Endodermal cell (in vitro differentiated cells): ENCODE measurements at places on chromosomes 5 and 9.

DNA sequence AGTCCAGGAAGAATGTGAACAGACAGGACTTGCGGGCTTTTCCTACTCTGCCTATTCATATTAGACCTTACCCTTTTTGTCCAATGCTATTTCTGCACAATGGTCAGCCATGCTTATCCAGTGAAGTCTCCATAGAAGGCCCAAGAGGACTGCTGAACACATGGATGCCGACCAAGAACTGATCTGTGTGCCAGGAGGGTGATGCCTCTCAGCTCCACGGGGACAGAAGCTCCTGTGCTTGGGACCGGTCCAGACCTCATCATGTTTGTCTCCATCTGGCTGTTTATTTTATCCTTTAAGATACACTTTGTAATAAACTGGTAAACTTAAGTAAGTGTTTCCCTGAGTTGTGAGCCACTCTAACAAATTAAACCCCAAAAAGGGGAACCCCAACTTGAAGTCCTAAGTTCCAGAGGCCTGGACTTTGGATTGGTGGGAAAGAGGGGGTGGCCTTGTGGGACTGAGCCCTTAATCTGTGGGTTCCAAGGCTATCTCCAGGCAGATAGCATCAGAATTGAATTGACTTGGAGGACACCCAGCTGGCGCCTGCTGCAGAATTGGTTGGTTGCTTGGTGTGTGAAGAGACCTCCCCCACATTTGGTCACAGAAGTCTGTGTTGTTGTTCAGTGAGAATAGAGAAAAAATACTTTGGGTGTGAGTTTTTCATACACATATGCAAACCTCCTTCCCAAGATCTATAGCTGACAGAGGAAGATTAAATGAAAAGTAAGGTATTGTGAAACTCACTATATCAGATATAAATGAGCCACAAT is 57.9 kb upstream of the ANKH start:
- H3K4me1 ChIP-seq, result no peaks in the 10 kb centered on the region
- H3K27ac ChIP-seq, result no peak overlapping the region
- DNase-seq, result no peak
- no peaks in the 10 kb centered on the region for H3K36me3 ChIP-seq
- no peak overlapping the region for H3K4me3 ChIP-seq
- no peaks in the 10 kb centered on the region for H3K27me3 ChIP-seq

- H3K36me3 ChIP-seq, result no peaks in the 10 kb centered on the region
- no peaks in the 10 kb centered on the region for H3K27me3 ChIP-seq
- no peaks in the 10 kb centered on the region for H3K4me1 ChIP-seq
Observed at GRCh38 chr9:107890921-107891465, 401.4 kb upstream of the KLF4 start.

DNA sequence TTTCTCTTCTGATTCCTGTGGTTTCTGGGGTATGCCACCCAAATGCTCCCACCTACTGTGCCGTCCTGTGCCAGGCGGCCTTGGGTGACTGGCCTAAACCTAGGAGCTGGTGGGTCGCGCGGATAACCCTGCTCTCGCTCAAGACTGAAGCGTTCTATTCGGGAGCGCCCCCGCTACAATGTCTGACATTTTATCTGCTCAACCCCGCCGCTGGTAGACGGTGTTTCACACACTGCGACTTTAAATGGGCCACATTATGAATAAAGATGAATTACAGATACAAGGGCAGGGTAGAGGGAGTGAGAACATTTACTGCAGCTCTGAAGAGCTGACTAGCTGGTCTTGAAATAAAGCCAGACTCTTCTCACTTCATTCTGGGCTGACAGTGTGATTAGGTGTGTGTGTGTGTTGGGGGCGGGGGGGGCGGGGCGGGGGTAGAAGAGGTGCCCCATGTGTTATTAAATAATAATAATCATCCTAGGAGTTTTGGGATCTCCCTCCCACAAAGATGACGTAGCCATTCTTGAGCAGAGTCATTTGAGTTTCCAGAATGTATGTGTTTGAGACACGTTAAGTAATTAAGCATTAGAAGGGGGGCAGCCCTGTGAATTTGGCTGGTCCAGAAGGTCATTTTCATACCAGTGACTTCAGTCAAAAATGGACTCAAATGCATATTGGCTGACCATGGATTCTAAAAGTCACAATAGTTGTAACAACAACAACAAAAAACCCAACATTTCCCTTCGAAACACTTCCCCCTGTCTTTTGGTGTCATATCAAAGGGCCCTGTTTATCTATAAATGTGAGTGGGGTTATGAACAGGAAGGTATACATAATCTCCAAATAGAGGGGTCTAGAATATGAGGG is 1.0 kb upstream of the PTCH1 start:
- peak overlapping the region; percentile 86 for H3K4me3 ChIP-seq
- no peaks in the 10 kb centered on the region for H3K36me3 ChIP-seq
- H3K4me1 ChIP-seq, result no peaks in the 10 kb centered on the region
- no peak for DNase-seq

- H3K27me3 ChIP-seq, result no peaks in the 10 kb centered on the region
- H3K36me3 ChIP-seq, result peaks cover 12% of the 10 kb centered on the region
- H3K4me1 ChIP-seq, result peaks cover 1% of the 10 kb centered on the region
- DNase-seq, result no peak
Observed at GRCh38 chr9:114233491-114234185, 78.3 kb downstream of the COL27A1 start.

GRCh38 chr5:181130832-181131496 is at the start of gene OR2V1:
Gene OR2V1 (minus strand): TSS chr5:181131169. CDS start chr5:181125304, 5,865 bp downstream.
- H3K4me1 ChIP-seq, result no peaks in the 10 kb centered on the region
- H3K36me3 ChIP-seq, result no peaks in the 10 kb centered on the region
- no peak for DNase-seq
- no peak within 1 kb of the TSS for H3K27ac ChIP-seq

DNA sequence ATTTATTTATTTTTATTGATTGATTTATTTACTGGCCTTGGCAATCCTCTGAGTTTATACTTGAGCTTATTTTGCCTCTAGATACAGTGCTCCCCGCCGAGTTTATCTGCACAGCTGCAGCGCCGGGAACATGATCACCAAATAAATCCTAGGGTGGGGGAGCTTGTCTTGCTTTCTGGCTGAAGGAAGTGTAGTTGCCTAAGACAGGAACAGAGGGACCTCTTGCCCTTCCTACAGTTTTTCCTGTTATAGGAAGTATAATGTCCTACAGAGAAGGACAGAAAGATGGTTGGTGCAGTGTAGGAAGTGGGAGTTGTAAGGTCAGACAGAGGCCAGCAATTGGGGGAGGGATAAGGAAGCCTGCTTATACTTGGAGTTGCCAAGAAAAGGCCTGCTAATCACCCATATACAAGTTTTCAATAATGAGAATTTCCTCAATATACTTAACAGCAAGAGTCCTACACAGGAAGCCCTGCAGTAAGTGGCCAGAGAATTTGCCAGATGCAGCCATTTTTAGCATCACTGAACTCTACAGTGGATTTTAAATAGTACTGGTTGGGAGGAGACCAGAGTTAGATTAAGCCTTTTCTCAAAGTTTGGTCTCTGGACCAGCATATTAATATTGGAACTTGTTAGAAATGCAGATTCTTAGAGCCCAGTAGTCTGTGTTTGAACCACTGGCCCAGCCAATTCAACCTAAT is 7.7 kb downstream of the AOPEP start:
- no peak for DNase-seq
- no peaks in the 10 kb centered on the region for H3K27me3 ChIP-seq
- H3K36me3 ChIP-seq, result peaks cover 9% of the 10 kb centered on the region
- no peak overlapping the region for H3K27ac ChIP-seq
- H3K4me3 ChIP-seq, result no peak overlapping the region

GRCh38 chr9:84285381-84285780 is 55.2 kb downstream of the SLC28A3 start:
- no peaks in the 10 kb centered on the region for H3K4me1 ChIP-seq
- H3K27ac ChIP-seq, result no peak overlapping the region
- H3K27me3 ChIP-seq, result no peaks in the 10 kb centered on the region
- DNase-seq, result no peak
- H3K36me3 ChIP-seq, result no peaks in the 10 kb centered on the region

DNA sequence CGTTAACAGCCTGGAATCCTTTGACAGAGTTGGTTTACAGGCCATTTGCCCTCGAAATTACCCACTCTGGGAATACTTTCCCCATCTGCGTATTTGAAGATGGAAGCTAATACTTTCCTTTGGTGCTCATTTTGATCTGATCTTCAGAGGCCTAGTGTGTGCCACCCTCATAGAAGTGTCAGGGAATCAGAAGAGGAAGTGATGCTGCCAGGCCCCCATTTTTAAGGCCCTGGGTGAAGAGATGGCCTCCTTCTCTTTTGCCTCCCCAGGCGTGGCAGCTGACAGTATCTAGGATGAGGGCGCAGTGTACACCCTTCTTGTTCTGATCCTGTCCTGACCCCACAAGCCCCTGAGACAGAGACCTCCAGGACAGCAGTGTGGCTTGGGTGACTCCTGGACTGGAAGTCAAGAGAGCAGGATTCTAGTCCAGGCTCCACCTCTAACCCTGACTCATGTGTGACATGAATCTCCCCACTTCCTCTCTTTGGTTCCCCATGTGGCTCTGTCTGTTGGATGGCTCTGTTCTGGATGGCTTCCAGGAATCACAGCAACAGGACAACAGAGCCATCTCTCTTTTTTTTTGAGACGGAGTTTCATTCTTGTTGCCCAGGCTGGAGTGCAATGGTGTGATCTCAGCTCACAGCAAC is 27.8 kb downstream of the CSF1R start:
- peaks cover 19% of the 10 kb centered on the region for H3K36me3 ChIP-seq
- H3K4me3 ChIP-seq, result no peak overlapping the region
- H3K27ac ChIP-seq, result no peak overlapping the region
- no peak for DNase-seq
- H3K27me3 ChIP-seq, result no peaks in the 10 kb centered on the region

DNA sequence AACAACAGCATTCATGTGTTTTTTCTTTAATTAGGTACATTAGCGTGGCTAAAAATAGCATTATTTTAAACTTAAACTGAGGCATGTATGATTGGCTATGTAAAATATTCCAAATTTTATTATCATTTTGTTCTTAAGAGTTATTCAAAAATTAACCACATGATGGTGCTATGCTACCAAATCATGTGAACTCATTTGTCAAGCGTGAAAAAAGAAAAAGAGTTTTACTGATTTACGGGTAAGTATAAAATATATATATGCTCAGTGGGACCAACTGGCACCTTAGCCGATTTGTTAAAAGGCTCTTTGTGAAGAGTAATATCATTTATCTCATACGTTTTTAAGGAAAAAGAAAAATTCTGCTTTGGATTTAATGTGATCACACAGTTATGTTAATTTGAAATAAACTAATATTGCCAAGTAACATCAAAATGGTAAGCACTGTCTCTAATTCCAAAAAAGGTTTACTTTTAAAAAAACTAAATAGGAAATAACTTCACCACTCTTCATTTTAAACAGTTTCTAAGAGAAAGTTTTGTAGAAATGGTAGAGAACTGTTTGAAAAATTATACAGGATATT is 1042.3 kb downstream of the CDH12 start:
- no peaks in the 10 kb centered on the region for H3K36me3 ChIP-seq
- H3K4me3 ChIP-seq, result no peak overlapping the region
- H3K4me1 ChIP-seq, result no peaks in the 10 kb centered on the region
- no peak for DNase-seq
- no peaks in the 10 kb centered on the region for H3K27me3 ChIP-seq

DNA sequence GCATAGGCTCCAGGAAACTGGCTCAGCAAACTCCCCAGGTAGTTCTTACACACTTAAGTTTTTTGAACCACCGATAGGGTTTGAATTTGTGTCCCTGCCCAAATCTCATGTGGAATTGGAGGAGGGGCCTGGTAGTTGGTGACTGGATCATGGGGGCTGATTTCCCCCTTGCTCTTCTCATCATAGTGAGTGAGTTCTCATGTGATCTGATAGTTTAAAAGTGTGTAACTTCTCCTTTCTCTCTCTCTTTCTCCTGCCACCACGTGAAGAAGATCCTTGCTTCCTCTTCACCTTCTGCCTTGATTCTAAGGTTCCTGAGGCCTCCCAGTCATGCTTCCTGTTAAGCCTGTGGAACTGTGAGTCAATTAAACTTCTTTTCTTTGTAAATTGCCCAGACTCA is 22.4 kb upstream of the HACD4 start:
- H3K27me3 ChIP-seq, result no peaks in the 10 kb centered on the region
- H3K4me1 ChIP-seq, result no peaks in the 10 kb centered on the region
- no peak overlapping the region for H3K4me3 ChIP-seq

- no peaks in the 10 kb centered on the region for H3K27me3 ChIP-seq
- H3K36me3 ChIP-seq, result no peaks in the 10 kb centered on the region
- H3K4me3 ChIP-seq, result no peak overlapping the region
- DNase-seq, result no peak
Observed at GRCh38 chr9:127116088-127116726, 6.2 kb downstream of the ANGPTL2 start.

DNA sequence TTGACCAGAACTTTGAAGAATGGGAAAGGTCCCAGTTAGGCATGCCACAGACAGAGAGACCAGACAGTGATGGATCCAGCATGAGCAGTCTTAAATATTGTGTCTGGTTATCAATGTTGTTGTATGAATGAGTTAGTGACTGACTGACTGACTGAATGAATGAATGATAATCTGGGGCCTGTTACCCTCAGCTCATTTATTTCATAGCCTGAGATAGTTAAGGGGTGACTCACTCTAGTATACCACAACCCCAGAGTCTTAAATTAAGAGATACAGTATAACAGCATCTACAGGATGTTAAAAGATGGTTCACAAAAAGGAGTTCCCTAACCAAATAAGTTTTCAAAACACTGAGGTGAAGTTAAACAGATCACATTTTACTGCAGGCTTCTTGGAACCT is 133.5 kb downstream of the SGCD start:
- H3K27ac ChIP-seq, result no peak overlapping the region
- H3K27me3 ChIP-seq, result peaks cover 68% of the 10 kb centered on the region
- no peaks in the 10 kb centered on the region for H3K36me3 ChIP-seq
- no peaks in the 10 kb centered on the region for H3K4me1 ChIP-seq
- no peak for DNase-seq
- no peak overlapping the region for H3K4me3 ChIP-seq

DNA sequence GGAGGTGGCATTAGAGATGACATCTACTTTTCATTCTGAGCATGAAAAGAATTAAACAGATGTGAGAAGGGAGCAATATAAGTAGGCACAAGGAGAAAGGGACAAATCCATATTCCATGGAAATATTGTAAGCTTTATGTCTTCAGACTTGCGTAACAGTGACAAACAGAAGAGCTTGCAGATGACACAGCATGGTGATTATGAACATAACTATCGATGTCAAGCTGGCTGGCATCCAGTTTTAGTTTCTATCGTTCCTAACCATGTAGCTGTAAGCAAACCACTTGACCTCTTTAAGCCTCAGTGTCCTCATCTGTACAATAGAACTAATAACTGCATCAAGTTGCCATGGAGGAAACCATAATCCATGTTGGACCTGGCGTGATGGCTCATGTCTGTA is 246.7 kb upstream of the ADRA1B start:
- H3K4me1 ChIP-seq, result no peaks in the 10 kb centered on the region
- H3K36me3 ChIP-seq, result no peaks in the 10 kb centered on the region
- H3K27me3 ChIP-seq, result no peaks in the 10 kb centered on the region
- DNase-seq, result no peak

GRCh38 chr9:92680166-92681119 is 10.5 kb upstream of the IPPK start:
- no peaks in the 10 kb centered on the region for H3K27me3 ChIP-seq
- H3K27ac ChIP-seq, result no peak overlapping the region
- no peak overlapping the region for H3K4me3 ChIP-seq
- DNase-seq, result peak; percentile 36
- no peaks in the 10 kb centered on the region for H3K4me1 ChIP-seq
